Fibroblast of villous mesenchyme (primary cell): ENCODE measurements at places on chromosomes 12 and 14.

GRCh38 chr14:102927878-102928411, 5.5 kb downstream of the AMN start:
- no peak for DNase-seq

- no peak for DNase-seq
These were observed 28.3 kb upstream of the ETFBKMT start for GRCh38 chr12:31631023-31631724.

- DNase-seq, result no peak
These were observed 66.2 kb downstream of the RNF34 start for GRCh38 chr12:121465921-121466793.

GRCh38 chr14:66610154-66610563, 102.2 kb downstream of the GPHN start:
- DNase-seq, result no peak

DNA sequence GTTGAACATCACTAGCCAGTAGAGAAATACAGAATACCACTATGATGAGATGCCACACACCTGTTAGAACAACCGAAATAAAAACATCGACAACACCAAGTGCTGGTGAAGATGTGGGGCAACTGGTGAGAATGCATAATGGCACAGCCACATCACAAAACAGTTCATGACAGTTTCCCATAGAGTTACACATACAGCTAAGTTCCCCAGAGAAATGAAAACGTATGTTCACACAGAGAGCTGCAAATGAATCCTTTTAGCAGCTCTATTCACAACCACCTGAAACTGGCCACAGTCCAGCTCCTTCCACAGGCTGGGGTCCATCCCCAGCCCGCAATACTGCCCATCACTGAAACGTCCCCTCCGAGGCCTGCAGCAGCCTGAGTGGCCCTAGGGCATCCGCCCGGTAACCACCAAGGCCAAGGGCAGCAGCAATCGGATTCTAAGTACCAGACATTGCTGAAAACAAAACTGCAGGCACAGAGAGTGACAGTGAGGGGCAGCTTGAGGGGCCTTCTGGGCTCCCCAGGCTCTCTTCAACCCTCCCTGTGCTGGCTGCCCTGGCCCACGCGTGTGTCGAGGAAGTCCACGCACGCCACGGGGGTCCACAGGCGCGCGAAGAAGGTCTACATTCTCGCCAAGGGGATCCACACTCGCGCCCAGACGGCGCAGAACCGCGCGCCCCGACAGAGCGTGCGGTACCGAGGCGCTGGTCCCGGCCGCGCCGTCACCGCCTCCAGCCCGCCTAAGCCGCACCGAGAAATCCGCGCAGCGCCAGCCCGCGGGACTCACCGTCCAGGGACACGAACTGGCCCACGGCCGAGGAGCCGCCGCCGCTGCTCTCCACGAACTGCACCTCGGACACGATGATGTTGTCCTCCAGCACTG, 903 bp downstream of the BRF1 start:
- DNase-seq, result peak; percentile 26

DNA sequence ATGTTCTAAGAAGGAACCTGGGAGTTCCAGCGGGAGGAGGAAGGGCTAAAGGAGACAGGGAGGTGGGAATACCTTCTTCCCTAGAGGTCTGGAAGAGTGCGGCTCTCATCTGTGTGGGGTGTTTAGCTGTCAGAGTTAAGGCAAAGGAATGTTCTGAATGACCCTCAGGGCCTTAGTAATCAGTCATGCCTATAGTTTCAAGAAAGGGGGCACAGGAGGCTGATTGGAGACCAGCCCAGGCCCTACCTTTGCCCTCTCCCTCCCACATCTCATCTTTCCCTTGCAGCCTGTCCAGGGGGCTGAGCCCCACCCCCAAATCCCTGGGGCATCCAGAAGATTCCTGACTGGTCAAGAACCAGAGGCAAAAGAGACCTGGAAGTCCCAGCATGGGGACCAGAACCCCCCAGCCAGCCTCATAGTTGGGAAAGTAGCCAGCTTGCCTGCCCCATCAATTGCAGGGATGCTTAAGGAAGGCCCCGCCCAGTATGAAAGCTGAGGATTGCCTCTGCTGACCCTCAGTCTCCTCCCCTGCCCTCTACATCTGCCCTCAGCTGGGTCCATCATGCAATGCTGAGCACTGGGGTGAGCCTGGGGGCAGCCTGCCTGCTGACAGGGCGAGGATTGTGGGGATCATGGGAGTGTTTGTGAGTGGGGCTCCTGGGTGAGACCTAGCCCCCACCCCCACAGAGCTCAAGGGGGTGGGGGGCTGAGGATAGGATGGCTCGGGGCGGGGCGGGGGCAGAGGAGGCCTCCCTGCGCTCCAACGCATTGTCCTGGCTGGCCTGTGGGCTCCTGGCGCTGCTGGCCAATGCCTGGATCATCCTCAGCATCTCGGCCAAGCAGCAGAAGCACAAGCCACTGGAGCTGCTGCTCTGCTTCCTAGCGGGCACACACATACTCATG, 1.8 kb downstream of the GPR162 start:
- no peak for DNase-seq

GRCh38 chr12:109451400-109451799, 25.7 kb downstream of the KCTD10 start:
- DNase-seq, result no peak

- DNase-seq, result no peak
These were observed 17.2 kb upstream of the GSC start for GRCh38 chr14:94787092-94787491.

- DNase-seq, result no peak
These were observed 163.0 kb upstream of the NRXN3 start for GRCh38 chr14:78007160-78007559.

- DNase-seq, result peak; percentile 85
These were observed 30.3 kb downstream of the KITLG start for GRCh38 chr12:88549929-88550328.

DNA sequence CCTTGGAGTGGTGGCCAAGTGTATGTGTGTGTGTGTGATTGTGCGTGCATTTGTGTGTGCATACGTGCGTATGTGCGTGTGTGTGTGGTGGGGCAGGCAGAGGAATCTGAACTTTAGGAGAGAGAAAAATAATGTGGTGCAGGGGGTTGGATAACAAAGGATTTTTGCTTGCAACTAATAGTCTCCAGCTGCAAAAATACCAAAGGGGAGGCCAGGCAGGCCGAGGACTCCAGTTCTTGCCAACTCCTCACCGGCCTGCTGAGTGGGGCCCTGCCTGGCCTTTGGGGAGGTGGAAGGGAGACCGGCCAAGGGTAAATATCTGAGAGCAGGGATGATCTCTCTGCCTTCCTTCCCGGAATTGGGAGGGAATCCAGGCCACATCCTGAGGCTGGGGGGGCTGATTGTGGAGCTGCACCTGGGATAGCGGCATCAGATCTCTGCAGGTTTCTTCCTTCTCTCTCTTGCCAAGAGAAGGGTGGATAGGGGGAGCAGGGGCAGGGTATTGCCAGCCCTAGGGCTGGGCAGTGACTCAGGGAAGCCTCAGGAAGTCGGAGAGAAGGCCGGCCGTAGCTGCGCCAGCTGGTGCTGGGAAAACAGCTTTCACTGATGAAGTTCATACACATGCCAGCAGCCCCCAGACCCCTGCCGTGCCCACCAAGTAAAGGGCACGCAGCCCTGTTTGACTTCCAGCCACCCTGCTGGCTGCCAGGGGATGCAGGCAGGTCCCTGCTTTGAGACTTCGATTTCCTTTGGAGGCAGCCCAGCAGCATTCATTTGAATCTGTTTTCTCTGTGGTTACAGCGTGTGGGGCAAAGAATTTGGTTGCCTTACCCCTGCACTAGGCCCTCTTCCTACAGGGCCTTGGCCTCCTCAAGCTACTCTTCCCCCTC, 4.6 kb upstream of the LRP1-AS start:
- peak; percentile 55 for DNase-seq

DNA sequence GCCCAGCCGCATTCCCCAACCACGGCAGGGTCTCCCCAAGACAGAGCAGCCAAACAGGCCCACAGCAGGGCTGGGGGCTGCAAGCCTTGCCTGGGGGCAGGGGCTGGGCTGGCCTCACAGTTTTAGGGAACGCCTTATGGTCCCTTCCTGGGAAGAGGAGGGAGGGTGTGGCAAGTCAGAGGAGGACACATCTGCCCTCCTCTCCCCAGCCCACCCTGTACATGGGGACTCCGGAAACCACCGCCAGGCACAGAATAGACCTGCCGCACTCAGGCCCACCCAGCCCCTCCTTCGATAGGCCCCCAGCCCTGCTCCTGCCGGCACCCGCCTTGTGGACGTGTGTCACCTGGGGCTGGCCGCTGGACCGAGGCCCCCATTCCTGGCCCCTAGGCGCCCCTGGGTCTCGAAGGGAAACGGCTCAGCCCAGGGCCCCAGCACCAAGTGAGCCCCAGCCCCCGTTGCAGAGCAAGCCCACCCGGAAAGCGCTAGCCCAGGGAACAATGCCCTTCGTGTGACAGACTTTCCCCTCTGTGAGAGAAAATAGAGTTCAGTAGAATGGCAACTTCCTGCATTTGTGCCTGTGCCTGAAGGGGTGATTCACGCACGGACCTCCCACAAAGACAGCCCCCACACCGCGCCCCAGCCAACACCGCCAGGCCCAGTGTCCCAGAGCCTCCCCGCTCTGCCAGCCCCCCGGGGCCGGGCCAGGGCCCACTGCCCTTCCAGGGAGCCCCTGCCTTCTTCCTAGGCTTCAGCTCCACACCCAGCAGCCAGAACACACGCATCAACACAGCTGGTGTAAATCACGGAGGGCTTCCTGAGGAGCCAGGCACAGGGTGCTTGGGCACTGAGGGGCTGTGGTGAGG, 12.0 kb upstream of the NUDT14 start:
- peak; percentile 23 for DNase-seq

DNA sequence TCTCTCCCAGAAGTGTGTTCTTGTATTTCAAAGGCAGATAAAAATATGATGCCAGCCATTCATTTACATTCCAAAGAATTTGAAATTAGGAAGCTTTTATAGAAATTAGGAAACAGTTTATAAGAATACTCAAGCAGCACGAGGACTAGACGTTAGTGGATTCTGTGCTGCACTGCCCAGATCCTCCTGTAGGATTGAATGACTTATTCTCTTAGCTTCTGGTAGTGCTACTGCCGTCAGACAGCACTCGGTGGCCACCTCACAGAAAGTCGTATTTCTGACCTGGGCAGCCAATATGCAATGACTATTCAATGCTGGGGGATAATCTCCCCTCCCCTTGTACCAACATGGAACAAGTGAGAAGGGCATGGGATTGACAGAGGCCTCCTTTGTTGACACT, 326.4 kb downstream of the RPL10L start:
- no peak for DNase-seq

DNA sequence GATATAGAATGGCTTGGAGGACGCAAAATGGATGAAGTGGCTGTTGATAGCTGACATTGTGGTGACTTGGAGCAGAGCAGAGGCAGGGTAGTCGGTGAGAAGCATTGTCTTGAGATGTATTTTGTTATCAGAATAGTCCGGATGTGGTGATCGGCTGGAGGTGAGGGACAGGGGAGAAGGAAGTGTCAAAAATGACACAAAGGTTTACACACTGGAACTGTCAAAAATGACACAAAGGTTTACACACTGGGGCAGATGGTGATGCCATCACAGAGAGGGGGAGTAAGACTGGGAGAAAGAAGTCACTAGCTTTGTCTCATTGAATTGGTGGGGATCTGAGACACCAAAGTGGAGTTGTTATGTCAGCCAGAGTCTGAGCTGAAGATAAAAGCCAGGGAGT, 30.1 kb downstream of the CDKL1 start:
- no peak for DNase-seq

- DNase-seq, result no peak
These were observed 53.0 kb downstream of the IFNG-AS1 start for GRCh38 chr12:68042212-68042699.

DNA sequence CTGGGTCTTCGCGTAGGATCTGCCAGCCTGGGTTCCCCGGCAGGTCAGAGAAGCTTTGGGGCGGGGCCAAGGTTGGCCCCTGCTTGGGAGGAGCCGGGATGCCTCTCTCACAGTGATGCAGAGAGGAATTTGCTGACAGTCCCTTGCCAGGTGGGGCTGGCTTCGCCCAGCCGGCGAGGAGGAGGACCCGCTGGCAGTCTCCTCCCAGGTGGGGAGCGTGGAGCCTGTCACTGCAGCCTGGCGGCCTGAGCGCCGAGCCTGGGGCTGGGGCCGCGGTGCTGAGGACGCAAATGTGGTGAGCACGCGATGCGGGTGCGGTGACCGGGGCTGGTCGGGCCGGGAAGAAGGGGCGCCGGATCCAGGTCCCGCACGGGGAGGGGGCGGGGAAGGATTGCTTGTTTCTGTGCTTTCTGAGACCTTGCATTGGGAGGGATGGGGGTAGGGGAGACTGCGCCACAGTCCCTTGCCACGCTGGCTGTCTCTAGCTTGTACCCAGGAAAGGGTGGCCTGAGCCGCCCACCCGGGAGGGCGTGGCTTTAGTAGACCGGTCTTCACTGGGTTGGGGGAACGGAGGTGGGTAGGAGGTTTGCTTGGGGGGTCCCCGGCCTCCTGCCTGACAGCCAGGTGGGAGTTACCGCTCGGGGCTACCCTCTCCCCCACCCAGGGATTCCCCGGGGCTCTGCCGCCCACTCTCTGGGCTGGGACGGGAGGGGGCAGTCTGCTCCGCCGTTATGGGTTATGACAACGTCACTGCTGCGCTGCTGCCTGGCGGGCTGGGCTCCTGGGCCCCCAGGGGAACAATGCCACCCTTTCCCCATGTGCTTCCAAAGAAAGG, at the start of gene TMEM63C:
TMEM63C (plus strand) TSS at position 196 of the 835 bp plus-strand sequence. CDS start 37,016 bp downstream, outside the sequence.
- DNase-seq, result no peak

- no peak for DNase-seq
These were observed 96.1 kb downstream of the PLXNC1 start for GRCh38 chr12:94244165-94245133.

- no peak for DNase-seq
These were observed 62.5 kb downstream of the PAX9 start for GRCh38 chr14:36724162-36724561.

DNA sequence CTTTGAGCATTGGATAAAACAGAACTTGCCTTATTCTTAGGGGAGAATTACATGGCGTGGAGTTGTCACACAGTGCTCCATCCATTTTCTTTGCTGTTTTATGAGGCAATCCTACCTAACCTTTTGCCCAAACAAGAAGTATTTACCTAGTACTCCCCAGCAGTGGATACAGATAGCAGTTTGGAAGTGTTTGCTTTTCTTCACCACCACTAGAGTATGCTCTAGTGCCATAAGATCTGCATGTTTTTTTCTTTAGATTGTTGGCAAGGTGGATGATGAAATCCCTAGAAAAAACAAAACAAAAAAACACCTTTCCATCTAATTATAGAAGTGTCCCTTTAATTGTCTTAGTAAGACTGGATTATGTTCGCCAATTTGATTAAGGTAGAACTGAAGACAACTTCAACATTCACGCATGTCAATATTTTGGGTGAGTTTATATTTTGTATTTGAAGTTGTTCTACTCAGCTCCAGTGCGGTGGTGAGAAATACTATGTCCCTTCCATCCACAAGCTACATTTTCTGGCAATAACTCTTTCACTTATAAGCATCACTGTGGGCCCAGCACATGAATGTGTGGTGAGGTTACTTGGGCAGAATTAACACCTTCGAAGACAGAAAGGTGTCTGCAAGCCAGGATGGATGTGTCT, 23.6 kb upstream of the TMEM260 start:
- DNase-seq, result peak; percentile 59
